Esophagus squamous epithelium (tissue), 5 donors: ENCODE measurements at places on chromosomes 7 and 10.

- no peak for DNase-seq
These were observed 111.6 kb upstream of the HABP2 start for GRCh38 chr10:113441220-113441619.

GRCh38 chr7:146208492-146208891 lies 91.9 kb downstream of the CNTNAP2 start:
- DNase-seq: no peak

- DNase-seq: no peak
These were observed 97.8 kb downstream of the SLC37A3 start for GRCh38 chr7:140300243-140301136.

DNA sequence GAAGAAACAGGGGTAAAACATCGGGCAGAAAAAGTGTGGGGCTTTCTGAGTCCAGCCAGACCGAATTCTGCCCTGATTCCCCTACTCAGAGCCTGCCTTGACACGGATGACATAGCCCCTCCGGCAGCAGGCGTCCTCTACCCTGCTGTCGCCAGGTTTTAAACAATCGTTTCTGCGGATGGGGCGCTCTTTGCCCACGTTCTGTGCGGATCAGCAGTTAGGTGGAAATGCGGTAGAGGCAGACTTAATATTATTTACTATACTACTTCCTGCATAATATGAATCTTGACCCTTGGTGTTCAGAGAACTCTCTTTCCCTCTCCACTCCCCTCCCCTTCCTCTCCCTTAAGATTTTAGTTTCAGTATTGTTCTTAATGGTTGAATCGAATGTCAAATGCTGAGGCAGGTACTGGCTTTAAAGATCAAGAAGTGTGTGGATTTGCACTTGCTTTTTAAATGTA lies 2.4 kb downstream of the GATA3 start:
- DNase-seq: no peak

DNA sequence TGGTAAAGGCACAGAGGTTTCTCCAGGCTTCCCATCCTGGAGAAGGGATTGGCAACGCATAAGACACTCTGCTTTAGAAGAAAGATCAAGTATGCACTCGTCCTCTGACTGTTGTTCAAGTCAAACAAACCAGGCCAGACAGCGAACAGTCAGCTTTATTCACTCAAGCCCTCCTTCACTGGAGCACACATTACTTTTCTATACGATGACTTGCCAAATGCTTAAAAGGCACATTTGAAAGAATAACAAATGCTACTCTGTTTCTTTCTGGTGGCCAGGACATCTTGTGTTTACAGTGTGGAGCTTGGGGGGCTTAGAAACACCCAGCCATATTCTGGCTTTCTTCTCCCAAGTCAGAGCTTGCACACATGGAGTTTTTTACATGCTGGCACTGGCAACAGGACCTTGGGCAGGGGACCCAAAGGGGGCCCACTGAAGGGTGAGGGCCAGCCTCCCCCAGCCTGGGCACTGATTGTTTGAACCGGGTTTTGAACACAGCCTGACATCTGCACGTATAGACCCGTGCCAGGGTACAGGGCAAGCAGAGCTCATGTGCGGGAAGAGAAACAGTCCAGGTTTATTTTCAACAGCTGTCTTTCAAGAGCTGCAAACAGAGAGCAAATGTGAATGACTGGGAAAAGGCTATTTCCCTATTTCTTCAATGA lies 33.3 kb upstream of the FGFR2 start:
- no peak for DNase-seq

GRCh38 chr10:11331726-11332125 lies 279.7 kb downstream of the USP6NL start:
- DNase-seq: no peak

- DNase-seq: no peak
These were observed 7.0 kb downstream of the KNDC1 start for GRCh38 chr10:133166828-133167692.

DNA sequence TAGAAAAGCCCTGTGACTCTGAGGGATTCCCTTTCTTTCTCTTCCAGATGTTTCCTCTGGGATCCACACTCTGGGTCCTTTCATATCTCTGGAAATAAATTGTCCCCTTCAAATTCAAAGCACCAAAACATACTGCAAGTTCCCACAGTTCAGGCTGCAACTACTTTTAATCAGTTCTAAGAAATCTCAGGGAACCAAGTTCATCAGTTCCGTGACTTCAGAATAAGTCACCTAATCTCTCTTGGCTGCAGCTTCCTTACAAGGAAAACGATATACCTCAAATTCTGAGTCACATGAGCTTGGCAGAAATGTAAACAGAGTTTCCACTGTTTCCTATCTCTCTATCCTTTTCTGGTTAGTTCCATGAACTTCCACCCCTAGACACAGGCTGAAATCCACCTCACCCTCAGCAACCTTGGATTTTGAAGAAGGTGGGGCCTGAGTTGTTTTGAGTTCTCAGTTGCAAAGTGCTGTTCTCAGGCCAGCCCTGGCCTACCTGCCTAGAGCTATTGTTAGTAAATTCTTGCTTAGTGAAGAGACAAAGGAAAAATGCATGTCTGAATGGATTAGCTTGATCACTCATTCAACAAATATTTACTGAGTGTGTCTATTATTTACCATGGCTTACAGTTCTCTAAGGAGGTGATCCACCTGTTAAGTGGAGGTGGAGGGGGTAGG lies 59.3 kb upstream of the IL6 start:
- DNase-seq: no peak

GRCh38 chr10:78934532-78934898 lies 134.3 kb upstream of the ZMIZ1 start:
- DNase-seq: no peak

DNA sequence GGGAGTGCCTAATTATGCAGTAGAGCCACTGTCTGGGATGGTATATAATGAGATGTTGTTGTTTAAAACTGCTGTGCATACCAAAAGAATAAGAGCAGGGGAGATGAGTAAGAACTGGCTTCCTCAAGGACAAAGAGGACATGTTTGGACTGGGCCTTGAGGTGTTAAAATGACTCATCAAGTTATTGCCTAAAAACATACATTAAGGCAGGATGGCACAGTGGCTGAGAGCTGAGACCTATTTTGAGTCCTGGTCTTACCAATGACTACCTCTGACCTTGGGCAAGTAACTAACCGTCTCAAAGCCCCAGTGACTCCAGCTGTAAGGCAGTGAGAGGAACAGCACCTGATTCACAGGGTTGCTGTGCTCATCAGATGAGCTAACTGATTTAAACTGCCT lies 71.1 kb downstream of the CFAP58 start:
- DNase-seq: no peak

GRCh38 chr10:102678068-102678400 lies 33.8 kb downstream of the TRIM8 start:
- DNase-seq: no peak
